ENCODE measurements at places on chromosomes 11 and 22.

DNA sequence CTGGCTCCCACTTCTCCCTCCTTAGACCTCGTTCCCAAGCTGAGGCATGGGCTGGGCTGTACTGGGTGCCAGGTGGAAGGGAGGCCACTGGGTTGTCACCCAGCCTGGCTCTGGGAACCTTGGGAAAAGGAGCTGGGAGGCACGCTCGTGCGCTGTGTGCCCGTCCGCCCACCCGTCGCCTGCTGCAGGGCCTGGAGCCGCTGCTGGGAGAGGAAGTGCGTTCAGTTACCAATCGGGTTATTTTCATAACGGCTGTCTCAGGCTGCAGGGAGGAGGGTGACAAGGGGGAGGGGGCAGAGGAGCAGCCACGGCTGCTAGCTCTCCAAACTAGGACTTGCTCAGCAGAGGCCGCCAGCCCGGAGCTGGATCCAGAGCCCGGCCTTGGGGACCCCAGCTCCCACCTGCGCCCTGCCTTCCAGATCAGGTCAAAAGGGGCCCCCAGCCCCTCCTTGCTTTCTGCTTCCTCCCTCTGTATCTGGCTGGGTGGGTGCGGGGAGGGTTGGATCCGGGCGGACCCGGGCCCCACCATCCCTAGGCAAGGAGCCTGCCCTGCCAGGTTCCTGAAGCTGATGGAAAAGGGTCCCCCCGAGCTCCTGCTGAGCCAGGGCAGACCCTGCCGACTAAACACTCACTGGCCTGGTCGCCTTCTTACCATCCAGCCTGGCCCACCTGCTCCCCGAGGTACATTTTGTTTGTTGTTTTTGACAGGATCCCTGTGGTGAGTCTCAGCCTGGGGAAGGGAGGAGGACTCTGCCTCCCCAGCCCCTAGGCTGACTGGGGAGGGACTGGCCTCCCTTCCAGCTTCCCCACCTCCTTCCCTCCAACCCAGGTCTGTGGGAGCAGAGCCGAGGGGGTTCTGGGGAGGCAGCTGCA, 14.3 kb downstream of the DGKZ start:
- peak; percentile 54 for DNase-seq

DNA sequence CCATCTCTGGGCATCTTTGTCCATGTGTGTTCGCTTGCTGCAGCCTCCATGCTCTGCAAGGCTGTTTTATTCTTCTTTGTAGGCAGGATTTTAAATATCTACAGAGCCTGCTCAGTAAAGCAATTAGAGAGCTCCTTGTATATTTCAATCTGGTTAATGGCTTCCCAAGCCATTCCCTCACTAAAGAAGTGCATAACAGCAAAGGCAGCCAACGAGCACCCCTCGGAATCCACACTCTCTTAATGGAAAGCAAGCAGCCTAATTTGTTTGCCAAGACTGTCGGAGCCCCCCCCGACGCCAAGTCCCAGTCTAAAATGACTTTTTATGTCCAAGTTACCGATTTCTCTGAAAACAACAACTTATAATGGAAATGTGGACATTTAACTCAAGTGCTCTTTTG, 123.6 kb downstream of the ARL14EP start:
- no peak for DNase-seq

GRCh38 chr11:33266393-33267215, 9.4 kb downstream of the HIPK3 start:
- no peak for DNase-seq

DNA sequence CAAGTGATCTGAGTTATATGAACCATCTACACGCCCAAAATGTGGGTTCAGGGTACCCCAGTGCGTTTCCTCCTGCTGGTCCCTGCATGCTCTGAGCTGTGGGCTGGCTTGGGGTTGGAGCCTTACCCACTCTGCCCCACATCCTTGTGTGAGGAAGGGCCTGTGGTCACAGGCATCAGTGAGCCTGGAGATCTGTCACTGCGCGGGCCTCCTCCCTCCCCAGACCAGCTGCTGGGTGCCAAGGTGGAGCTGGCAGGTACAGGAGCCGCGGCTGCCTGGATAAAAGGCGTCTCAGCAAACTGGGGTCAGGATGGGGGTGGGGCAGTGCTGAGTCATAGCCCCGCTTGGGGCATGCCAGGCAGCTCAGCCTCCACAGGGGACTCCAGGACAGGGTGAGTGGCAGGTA, 17.9 kb downstream of the GNAZ start:
- DNase-seq: no peak

GRCh38 chr11:116356451-116356850, 416.3 kb downstream of the BUD13 start:
- DNase-seq: no peak

DNA sequence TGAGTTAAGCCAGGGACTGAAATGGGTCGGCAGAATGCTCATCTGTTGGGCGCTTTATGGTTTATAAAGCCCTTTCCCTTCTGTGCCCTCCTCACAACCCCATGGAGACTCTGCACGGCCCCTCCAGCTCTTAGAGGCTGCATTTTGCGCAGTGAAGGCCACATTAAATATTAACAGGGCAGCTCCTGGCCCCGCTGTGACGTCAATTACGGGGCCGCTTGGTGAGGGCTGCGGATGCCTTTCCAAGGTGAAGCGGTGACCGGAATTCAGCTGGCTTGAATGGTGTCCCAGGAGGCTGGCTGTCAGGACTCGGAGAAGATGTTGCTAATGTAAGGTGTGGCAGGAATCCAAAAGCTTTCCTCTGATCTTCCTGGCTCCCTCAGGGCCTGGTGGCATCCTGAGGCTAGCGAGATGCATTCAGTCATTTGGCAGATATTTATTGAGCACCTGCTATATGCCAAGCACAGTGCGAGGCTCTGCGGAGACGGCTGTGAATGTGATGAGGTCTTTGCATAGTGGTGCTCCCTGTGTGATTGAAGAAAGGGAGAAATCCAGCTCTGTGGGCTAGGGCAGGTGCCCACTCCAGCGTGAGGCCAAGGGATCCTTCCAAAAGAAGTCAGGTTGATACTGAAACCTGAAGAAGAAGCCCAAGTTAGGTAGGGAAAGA, 10.4 kb upstream of the YWHAH start:
- DNase-seq: no peak

DNA sequence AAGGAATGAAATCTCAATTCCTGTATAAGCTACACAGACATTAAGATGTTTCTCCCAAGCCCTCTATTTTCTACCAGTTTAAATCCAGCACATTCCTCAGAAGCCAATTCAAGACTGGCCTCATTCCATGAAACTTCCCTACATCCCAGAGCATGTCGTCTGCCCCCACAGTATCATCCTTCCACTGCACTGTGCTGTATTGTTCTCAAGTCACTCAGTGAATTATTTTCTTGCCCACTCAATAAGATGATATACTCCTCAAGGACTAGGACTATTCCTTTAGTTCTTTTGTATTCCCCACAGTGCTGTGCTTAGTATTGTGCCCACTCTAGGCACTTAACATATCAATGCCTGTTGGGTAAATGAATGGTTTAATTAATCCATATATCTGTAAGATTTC, 203.1 kb upstream of the BLID start:
- DNase-seq: no peak

DNA sequence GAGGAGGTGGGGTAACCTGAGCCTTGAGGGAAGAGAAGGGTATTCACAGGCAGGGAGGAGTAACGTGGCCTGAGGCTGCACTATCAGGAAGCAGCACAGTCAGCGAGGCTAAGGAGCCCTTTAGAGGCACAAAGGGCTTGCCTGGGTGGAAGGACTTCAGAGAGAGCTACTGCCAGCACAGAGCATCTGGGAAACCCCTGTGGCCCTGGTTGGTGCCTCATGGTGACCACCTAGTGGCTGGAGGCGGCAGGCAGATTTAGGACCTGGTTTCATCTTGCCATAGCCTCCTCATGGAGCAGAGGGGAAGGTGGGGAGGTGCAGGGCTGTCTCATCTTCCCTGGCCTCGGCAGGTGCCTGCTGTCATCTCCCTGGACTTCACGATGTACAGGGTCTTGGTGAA, 64.5 kb downstream of the MPPED1 start:
- no peak for DNase-seq

DNA sequence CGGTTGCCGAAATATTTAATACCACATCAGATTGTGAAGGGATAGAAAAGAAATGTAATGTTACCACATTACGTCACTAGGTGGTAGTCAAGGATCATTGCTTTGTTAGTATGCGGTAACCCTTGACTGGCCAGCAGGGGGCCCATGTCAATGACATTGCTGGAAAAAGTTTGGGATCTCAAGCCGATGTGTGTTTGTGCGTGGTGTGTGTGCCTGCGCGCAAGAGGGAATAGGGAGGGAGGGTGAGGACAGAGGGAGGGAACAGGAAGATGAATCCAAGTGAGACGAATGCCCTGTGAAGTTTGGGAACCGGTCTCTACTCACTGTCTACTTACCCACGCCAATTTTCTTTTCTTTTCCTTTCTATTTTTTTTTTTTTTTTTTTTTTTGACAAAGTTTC, 10.7 kb upstream of the MRGPRX2 start:
- peak; percentile 43 for DNase-seq

DNA sequence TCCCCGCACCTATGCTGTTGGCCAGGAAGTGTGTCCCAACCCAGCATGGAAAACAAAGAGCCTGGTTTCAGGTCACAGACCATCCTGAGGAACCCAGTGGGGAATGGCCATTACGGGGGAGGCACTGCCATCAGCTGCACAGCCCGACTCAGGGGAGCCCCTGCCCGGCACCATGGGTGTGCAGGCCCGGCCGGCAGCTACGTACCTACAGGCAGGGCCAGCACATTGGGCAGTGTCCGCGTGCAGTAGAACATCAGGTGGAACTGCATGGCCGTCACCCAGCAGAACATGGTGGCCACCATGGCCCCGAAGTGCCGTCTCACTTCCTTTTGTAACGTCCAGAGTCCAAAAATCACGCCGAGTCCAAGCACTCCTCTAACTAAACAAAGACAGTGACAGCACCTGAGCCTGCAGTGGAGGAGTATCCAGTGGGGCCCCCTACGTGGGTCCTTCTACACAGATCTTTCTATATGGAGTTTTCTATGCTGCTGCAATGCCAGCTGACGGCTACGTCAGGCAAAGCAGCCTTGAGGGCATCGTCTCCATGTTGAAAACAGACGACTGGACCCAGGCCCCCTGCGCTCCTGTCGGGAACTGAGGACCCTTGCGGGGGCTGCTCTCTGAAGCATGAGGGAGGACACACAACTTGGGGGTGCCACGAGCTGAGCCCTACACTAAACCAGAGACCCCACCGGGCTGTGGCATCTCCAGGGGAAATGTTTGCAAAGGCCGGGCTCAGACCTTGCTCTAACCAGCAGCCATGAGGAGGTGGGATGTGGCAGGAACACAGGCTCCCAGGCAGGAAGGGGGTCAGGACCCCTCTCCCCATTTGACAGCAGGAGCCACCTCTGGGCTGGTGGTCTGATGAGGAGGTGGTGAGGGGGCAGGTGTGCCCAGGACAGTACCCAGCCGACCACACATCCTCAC, 7.7 kb downstream of the ALG12 start:
- DNase-seq: no peak

DNA sequence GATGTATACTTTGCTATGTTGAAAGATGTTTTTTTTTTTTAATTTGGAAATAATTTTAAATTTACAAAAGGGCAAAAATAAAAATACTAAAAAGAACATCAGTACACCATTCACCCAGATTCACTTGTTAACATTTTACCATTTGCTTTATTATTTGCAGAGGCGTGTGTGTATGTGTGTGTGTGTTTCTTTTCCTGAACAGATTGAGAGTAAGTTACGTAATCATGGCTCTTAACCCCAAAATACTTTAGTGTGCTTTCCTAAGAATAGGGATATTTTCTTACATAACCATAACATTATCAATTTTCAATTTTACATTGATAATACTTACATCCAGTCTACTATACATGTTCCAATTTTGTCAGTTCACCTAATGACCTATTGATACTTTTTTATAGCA, 91.5 kb upstream of the HORMAD2 start:
- DNase-seq: no peak

- no peak for DNase-seq
Measured at GRCh38 chr11:42225664-42226063, 766.2 kb upstream of the LRRC4C start.

DNA sequence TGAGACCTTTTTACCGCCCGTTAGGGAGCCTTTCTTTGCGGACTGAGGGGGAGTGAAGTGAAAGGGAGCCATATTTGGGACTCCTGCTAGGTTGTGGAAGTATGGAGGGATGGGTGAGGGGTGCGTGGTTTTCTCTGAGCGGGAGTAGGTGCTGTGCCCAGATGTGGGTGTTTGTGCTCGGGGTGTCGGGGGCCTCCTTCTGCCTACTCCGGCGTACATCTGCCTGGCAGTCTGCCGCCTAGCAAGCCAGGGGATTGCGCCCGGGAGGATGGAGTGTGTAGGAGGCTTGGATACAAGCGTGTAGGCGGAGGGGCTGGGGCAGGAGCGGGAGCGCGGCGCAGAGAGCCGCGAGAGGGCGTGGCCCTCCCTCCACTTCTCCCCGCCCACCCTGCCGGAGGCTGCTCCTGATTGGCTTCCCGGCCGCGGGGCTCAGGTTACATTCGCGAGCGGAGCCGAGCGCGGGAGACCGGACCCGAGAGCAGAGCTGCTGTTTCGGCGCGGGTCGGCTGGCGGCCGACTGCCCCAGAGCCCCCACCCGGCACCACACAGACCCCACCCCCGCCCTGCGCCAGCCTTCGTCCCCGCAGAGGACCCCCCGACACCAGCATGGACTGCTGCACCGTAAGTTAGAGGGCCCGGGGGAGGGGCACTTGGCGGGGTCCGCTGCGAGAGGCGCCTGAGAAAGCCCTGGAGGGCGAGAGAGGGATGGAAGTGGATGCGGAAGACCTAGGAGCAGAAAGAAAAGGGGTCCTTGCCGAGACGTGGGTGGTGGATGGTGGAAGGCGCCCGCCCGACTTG, at the start of gene NRGN:
Gene NRGN (plus strand): TSS at position 464 of the 798 bp plus-strand sequence. CDS start 143 bp downstream, at position 607.
- DNase-seq: peak; percentile 77

DNA sequence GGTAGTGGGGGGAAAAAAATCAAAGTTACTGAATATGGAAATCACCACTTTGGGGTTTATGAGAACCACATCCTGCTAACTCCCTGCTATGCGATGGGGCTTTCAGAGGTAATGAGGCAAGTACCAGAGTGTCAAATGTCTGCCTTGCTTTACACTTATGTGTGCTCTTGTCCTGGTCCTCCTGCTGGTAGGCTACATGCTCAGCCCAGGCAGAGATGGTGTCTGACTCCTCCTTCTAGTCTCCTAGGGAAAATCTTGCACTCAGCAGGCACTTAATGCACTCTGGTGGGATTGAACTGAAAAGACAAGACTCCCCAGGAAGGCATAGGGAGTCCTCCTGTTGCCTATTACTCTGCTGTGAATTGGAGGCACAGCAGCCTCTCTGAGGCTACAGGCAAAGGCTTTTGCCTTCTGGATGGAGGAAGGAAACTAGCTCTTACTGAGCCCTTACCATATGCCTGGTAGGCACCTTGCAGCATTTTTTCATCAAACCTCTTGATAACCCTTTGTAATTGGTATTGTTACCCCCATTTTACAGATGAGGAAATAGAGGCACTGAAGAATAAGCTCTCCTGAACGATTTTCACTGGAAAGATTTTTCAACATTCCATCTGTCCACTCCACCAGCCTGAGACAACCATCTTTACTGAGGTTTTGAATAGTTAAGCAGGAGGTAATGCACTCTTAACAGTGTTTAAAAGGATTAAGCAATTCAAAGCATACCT, 132.1 kb upstream of the PAX6 start:
- DNase-seq: no peak
